Lung (tissue), 17 donors: ENCODE measurements at places on chromosomes 4 and X.
A peak's percentile ranks its signal among the peaks of the same experiment; 100 is the strongest.

DNA sequence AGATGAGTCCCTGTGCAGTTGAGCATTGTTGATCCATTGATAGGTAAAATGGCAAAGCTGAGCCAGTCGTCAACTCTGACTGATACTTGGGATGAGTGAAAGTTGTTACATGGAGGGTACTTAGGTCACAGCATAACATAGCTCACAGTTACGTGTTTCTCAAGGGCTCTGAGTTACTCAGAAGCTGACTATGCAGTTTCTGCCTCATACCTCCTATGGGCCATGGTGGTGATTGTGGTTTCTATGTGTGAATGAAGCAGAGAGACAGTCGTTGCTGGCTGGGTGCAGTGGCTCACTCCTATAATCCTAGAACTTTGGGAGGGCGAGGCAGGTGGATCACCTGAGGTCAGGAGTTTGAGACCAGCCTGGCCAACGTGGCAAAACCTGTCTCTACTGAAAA is 30.8 kb downstream of the FRMPD3 start:
- DNase-seq = no peak

- no peak for DNase-seq
These were observed 51.1 kb downstream of the SH3KBP1 start for GRCh38 chrX:19836337-19836736.

- no peak for DNase-seq
These were observed 113.4 kb downstream of the DRD5 start for GRCh38 chr4:9894644-9895332.

DNA sequence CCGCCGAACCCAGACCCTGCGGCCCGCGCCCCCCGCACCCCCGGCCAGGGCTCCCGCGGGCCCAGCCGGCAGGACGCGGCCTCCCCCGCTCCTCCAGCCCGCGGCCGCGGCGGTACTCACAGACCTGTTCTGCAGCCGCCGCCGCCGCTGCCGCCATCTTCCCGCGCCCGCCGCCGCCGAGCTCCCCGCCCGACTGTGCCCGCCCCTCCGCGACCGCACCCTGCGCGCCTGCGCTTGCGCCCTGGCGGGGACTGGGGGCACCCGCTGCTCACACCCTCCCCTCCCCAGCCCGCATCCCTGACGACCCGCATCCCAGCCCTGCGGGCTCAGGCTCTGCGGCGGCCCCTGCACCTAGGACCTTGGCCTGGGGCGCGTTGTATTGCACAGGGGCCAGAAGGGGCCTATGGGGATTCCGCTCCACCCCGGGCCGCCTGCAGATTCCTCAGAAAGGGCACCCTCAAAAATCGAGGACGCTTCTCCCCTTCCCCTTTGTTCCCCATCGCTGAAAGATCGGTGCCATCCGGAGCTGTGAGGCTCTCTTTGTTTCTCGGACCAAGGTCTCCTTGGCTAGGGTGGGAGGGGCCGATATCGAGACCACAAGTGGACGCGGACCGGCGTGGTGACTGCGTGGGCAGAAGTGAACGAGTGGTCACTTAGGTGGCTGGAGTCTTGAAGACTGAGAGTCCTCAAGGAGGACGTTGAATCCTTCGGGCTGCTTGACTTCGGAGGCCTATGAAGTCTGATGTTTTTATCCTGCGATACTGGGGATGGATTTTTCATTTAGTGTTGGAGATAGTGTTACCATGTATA is at the start of gene SGCB:
SGCB (minus strand) TSS at position 197 of the 810 bp plus-strand sequence; CDS start at position 157, 40 bp downstream.
- DNase-seq = peak; percentile 77

- DNase-seq = no peak
These were observed 6.0 kb upstream of the SOX3 start for GRCh38 chrX:140510895-140511295.
